ENCODE measurements at places on chromosomes 6 and 20.

DNA sequence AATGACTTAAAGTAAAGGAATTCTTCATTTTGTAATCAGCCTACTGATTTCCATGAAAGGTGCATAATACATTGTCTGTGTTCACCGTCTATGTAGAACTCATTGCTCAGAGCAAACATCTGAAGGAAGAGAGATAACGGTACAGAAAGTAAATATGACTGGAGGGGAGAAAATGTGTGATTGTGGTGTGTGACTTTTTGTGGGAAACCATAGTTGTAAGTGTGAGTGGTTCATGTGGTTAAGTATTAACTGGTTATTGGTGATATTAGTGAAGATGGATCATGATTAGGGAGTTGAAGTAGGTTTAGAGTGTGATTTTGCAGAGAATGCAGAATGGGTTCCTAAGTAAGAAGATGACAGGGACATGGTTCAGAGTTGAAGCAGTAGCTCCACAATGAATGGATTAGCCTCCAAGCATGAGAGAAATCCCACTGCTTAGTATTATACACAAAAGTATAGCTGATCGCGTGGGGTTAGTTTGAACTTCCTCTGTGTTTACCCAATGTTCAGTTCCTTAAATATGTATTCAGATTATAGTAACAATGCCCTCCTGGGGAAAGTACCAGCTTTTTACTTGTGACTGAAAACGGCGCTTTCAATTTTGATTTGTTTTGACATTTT is 368.9 kb downstream of the UTRN start:
- no peak for DNase-seq

DNA sequence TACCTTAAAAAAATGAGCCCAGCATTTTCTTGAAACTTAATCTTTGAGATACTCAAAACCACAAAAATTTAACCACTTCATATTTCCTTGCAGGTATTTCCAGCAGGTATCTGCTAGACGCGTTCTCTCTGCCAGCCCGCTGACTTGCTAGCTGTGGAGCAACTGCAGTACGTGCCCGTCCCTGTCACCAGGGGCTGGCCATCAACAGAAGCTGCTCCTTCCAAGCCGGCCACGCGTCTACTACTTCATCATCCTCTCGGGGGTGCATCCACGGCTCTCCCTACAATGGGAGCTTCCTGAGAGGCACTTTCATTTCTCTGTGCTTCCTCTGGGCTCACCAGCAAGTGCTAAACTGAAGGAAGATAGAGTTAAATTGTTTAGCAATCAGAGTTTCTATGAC is 132.4 kb downstream of the DTNBP1 start:
- no peak for DNase-seq

DNA sequence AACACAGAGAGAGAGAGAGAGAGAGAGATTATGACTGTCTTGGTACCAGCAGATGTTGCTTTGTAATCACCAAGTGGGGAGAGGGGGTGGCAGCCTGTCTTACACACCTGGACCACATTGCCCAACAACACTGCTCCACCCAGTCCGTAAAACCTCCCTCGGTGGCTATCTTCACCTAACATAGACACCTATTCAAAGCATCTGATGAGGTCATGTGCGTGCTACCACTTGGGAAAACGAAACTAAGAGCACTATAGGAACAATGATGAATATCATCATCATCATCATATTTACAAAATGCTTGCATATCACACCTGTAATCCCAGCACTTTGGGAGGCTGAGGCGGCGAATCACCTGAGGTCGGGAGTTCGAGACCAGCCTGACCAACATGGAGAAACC is 24.1 kb upstream of the SALL4 start:
- no peak for DNase-seq

- DNase-seq = no peak
These were observed 32.5 kb downstream of the TFEB start for GRCh38 chr6:41702771-41703494.

DNA sequence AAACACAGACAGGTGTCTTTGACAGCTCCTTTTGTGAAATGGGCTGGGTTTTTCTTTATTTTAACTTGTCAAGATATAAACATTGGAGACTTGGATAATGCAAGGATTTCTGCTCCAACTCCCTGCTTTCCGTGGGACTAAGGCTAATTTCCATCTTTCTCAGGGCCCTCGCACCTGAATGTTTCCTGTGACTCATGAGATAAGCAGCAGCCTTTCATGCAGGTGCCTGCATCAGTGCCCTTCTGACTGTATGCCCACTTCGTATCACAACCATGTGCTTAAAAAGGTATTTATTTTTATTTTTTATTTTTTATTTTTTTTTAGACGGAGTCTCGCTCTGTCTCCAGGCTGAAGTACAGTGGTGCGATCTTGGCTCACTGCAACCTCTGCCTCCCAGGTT is 736.1 kb downstream of the DOK5 start:
- no peak for DNase-seq

DNA sequence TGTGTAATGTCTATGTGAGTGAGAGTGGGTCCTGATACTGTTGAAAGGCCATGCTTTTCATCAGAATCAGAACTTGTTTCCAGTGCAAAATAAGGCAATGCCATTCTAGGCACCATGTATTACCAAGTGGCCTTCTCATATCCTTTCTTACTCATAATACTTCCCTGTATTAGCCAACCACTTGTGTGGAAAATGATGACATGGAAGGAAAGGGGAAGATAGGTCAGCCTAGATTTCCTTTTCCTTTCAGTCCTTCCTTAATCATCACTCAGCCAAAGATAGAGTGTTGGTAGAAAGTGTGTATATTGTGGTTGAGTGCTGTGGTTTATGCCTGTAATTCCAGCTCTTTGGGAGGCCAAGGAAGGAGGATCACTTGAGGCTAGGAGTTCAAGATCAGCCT is 158.6 kb upstream of the PREP start:
- DNase-seq = no peak

- DNase-seq = no peak
These were observed 622.2 kb upstream of the MANEA start for GRCh38 chr6:94955156-94955555.

DNA sequence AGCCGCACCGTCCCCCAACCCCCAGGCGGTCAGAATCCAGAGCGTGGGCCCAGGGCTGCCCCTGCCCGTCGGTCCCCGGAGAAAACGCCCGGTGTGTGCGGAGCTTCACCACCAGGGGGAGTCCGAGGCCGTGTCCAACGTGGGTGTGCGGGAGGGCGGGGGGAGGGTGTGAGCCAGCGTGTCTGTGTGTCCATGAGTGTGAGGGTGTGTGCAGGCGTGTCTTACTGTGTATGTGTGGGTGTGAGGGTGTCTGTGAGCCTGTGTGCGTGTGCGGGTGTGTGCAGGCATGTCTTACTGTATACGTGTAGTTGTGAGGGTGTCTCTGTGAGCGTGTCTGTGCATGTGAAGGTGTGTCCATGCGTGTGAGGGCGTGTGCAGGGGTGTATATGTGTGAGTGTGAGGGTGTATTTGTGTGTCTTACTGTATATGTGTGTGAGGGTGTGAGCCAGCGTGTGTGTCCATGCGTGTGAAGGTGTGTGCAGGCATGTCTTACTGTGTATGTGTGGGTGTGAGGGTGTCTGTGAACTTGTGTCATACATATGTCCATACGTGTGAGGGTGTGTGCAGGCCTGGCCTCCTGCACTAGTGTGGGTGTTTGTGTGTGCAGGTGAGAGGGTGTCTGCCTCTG is 24.6 kb upstream of the GATA5 start:
- DNase-seq = peak; percentile 84

DNA sequence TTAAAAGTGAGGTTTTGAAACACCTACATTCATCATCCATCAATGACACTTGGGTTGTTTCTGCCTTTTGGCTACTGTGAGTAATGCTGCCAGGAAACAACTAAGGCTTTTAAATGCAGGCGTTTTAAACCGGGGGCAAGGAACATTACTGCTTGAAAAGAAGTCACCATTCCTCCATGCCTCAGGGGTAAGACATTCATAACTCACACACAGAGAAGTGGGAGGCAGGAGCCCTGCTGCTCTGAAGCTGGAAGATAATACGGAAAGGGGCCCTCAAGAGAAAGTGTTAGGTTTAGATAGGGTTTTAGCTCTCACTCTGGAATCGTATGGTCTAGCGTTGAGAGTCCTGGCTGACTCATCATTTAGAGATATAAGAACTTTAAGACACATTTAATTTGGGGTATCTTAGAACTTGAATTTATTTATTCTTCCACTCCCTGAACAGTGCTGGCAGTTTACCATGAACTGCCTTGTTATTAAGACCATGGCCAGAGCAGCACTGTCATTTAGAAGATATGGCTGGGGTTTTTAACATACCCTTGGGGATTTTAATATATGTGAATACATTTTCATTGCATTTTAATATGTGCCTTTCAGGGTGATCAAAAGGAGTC is 1.8 kb downstream of the TUBB1 start:
- DNase-seq = no peak

DNA sequence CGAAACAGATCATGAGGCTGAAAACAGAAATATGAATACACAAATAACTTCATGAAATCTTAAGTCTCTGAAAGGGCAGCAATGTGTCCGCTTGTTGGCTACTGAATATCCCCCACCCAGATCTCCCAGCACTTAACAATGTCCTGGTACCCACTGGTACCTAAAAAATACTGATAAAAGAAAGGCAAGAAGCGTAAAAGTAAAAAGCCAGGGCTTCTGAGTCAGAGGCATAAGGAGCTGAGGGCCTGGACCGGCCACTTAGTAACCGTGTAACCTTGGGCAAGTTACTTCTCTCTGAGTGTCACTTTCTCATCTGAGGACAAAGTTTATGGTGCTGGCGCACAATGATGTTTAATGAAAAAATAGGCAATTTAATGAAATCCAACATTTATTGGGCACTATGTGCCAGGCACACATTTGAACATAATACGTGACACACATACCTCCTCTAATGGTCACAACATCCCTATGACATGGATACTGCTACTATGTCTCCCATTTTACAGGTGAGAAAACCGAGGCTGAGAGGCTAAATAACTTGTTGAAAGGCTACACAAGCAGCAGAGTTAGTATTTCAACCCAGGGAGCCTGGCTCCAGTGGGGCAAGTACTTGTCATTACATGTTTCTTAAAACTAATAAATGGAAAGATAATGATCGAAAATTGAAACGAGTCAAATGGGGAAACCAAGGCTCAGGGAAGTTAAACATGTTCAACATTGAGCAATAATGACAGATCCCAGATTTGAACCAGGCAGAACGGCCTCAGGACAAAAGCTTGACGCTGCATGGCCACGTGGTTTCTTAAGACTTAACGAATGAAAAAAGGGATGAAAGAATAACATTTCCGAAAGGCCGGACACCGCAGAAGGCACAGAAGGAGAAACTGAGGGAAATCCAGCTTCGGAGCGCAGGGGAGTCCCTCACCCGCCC is 828 bp downstream of the TP53RK start:
- DNase-seq = no peak

- DNase-seq = peak; percentile 90
These were observed 437.6 kb downstream of the MAFB start for GRCh38 chr20:40251284-40251932.
